ENCODE measurements at places on chromosomes 5 and 9. TPM values are rescaled to one million over a fixed set of nuclear protein-coding genes. Genes with fewer than 3 reads are reported as not detected.

Gene ANKRD34B
- total RNA-seq: not detected

Gene HAND1
- not detected for total RNA-seq

Gene C1QTNF3
- 0.85 TPM for total RNA-seq

Gene BHMT
- total RNA-seq: under 0.01 TPM

Gene AQP7
- total RNA-seq: not detected

Gene SLIT3
- 3.1 TPM for total RNA-seq

Gene PITX1
- total RNA-seq: 0.38 TPM

Gene PAM
- total RNA-seq: 232 TPM

Gene PRR16
- total RNA-seq: 8.6 TPM

Gene CNTLN
- total RNA-seq: 10.1 TPM

Gene F2RL1
- 24.3 TPM for total RNA-seq
